CD4-positive, alpha-beta T cell treated with Interleukin-4 for 4 hours (primary cell): ENCODE measurements at places on chromosomes 3 and 15.
A peak's percentile ranks its signal among the peaks of the same experiment; 100 is the strongest.

DNA sequence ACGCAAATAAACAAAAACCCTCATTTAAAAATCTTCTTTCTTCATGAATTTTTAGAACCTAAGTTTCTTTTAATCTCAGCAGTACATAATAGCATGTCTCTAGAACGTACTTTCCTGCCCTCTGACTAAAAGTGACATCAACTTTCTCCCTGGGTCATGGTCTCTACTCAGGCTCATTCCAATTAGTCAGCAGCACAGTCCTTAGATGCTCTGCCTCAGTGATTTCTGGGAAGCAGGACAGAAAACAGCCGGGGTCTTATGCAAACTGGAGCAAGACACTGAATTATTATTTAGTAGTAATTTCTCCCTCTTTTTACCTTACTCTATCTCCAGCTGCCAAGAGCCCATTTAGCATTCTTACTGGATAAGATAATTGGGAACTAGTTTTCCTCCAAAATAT, 365.2 kb downstream of the TUSC7 start:
- no peak for DNase-seq

- no peak for DNase-seq
These were observed 52.0 kb downstream of the POLR2M start for GRCh38 chr15:57758560-57758959.

- no peak for DNase-seq
These were observed 29.3 kb downstream of the PIGB start for GRCh38 chr15:55348281-55348778.

DNA sequence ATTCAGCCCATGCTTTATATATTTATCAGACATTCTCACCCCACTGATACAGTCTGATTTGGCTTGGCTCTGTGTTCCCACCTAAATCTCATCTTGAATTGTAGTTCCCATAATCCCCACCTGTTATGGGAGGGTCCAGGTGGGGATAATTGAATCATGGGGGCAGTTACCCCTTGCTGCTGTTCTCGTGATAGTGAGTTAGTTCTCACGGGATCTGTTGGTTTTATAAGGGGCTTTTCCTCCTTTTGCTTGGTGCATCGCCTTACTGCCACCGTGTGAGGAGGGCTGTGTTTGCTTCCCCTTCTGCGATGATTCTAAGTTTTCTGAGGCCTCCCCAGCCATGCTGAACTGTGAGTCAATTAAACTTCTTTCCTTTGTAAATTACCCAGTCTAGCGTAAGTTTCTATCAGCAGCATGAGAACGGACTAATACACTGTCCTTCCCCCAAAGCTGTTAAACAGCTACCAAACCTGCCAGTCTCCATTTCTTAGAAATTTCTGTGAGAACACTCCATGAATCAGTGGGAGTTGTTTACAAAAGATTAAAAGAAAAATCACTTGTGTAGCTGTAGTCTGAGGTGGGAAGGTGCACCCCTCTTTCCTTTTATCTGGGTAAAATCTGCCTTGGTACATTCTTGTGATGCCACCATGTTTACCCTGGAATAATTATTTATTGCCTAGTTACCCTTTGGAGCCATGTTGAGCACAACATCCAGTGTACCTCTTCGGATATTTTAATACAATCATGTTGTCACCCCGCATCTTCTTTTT, 160.5 kb downstream of the THSD4 start:
- no peak for DNase-seq

DNA sequence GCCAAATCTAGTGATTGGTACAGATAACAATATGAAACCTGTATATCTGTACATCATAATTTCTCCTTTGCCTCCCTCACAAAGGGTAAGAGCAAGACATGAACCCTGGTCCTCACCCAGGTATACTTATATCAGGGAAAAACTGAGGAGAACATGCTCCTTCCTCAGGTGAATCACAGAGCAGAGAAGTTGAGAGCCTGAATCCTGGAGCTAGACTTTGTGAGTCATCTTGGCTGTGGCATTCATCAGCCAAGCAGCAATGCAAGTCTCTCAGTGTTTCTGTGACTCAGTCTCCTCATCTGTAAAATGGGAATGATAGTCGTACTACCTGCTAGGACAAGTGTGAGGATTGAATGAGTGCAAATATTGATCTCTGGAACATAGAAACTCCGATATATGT, 165.7 kb upstream of the ADAMTS9 start:
- DNase-seq = no peak

DNA sequence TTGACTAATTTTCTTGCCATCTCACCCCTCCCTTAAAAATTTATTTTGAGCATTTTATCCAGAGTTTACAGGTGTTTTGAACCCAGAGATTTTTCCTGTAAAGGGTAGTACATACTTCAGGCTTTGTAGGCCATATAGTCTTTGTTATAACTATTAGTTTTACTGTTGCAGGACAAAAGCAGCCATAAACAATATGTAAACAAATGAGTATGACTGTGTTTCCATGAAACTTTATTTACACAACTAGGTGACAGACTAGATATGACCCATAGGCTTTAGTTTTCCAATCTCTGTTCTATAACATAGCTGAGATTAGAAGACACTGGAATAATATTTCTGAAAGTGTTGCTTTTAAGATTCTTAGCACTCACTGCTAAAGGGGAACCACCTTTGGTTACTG, 587.9 kb downstream of the PDCD6IP start:
- no peak for DNase-seq

- peak; percentile 27 for DNase-seq
These were observed 25.8 kb upstream of the SCAANT1 start for GRCh38 chr3:63937661-63938651.

DNA sequence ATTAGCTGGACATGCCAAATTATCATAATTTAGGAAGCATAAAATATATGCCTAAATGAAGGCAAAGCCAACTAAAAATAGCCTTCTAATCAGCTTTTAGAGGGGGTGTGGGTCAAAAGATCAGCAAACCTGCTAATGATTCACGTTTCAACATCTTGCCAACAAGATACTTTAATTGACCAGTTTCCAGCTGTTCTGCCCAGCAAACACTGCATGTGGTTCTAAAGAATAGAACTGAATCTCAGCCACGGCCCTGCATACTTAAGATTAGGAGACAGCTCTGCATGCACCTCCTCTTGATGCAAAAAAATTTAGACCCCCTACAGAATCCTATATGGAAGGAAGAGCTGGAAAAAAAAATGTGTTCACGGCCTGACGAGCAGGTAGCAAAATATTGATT, 500.5 kb downstream of the TBL1XR1 start:
- no peak for DNase-seq

DNA sequence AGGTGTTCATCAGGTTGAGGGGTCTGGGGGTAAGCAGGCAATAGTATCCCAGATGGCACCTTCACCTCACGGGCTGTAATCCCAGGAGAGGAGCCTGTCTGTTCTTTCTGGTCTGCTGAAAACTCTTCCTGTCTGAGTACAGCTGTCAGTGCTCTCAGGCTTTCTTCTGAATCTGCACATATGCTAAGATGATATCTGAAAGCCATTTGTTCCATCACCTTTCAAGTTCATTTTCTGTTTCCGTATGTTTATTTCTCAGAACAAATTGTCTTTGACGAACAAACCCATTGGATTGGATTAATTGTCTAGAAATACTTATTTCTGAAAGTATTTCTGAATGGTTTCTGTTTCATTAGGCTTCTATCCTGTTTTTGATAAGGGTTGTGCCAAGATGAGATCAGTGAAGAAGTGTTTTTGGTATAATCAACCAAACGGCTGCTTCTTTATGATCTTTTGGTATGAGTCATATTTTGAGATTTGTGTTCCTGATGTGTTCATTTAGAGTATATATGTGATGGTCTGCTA, 13.3 kb downstream of the ZNF592 start:
- peak; percentile 29 for DNase-seq

DNA sequence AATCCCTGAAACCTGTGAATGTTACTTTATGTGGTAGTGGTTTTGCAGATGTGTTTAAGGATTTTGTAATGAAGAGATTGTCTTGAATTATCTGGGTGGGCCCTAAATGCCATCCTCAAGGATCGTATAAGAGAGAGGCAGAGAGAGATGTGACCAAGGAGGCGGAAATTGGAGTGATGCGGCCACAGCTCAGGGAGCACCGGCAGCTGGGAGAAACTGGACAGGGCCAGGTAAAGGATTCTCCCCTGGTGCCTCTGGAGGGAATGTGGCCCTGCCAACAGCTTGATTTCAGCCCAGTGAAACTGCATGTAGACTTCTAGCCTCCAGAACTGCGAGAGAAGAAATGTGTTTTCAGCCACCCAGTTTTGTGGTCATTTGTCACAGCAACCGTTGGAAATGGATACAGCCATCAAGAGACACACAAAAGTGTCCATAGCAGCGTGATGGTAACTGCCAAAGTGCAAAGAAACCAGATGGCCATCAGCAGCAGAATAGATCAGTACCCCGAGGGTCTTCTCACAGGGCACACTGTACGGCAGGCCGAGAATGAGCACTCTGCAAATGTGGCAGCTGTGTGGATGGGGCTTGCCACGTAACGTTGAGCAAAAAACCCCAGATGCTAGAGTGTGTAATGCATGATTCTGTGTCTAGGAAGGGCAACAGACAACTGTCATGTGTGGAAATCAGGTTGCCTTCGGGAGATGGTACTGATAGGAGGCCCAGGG, 12.2 kb downstream of the APBA2 start:
- DNase-seq = no peak

GRCh38 chr15:71078506-71079207, 36.6 kb upstream of the THSD4 start:
- no peak for DNase-seq

DNA sequence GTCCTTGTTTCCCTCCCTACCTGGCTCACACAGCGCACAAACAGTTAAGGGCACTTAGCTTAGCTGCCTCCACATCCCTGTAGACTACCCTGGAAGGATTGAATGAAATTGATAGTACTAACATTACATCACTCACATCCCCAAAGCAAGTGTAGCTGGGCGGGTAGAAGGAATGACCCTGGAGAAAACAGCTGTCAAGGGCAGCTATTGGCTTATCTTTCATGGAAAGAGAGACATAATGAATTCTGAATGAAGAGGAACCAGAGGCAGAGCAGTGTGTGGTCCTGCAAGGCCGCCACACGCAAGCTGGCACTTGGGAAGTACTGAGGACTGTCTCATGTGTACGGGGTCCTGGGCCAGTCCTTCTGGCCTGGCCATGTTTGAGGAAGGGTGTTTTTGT, 369.6 kb upstream of the RGMA start:
- DNase-seq = no peak

- no peak for DNase-seq
These were observed 7.1 kb downstream of the FSTL1 start for GRCh38 chr3:120443626-120444123.

DNA sequence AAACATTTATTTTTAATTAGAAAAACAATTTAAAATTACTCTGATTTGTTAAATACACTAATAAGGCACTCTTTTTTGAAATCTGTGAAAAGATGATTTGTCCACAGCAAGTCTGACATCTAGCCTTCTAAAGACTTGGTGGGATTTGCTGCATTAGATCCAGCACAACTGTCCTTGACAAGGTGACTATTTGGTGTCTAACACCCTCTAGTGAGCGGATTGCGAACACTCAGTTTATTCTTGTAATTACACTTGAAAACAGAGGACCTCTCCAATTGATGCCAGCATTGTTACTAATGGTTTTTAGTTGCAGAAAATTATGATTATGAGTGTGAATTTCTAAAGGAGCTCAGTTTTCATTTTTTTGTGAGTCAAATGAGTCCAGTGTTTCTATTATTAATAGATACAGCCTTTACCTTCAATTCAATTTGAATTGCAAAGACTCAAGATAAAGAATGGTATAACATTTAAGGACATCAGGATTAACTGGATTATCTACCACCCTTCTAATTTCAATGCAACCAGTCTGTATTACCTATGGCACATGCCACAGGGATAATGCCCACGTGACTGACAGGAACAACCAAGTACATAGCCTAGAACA, 29.7 kb upstream of the STRIT1 start:
- no peak for DNase-seq

GRCh38 chr15:63481105-63481810, 23.1 kb upstream of the USP3 start:
- peak; percentile 78 for DNase-seq

DNA sequence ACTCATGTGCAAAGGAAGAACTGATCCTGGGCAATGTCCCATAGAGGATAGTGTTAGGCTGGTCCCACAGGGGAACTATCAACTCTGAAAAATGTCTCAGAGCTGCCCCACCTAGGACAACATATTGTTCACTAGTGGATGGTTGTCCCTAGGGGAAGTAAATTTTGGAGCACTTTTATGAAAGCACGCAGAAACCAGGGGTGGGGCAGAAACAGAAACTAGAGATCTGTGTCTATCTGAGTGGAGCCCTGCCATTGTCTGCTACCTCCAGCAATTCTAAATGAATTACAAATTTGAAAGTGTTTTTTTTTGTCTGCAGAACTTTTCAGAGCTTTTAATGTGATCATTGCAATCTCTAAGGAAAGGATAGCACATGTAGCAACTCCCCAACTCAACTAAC, 357.1 kb upstream of the PROK2 start:
- DNase-seq = no peak

GRCh38 chr3:143060906-143061305, 58.7 kb upstream of the CHST2 start:
- DNase-seq = peak; percentile 14
